ENCODE measurements at places on chromosomes 3 and 15.

GRCh38 chr15:61994216-61994615 is 66.0 kb downstream of the VPS13C start:
- DNase-seq: no peak

DNA sequence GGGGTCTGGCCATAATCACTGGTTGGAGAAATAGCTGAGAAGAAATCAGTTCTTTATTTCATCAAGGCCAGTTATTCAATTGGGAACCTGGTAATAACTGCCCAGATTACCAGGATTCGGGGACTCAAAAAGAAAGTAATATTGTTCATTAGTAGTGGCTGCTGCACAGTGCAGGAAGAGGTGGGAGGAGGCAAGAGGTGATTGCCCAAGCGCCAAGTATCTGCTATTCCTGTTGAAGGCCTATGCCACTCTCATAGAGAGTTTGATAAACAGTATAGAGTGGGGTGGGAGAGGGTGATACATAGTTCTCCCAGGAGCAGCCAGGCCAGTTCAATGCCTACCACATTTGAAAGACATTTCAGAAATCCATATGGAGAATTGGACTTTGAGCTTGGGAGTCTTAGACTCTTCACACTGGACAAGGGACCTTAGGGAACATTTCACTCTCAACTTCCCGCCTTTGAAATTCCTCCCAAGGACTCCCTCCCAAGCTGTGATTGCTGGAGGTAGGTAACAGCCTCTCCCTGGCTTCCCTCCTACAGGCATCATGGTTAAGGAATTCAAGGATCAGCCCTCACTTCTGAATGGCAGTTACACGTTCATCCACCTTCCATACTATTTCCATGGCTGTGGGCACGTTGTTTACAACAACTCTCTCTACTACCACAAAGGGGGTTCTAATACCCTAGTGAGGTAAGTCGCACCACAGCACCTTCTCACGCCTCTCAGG is 59.8 kb downstream of the GLDN start:
- DNase-seq: no peak

- no peak for DNase-seq
Measured at GRCh38 chr15:31046759-31047359, 54.7 kb downstream of the TRPM1 start.

- no peak for DNase-seq
Measured at GRCh38 chr3:9088441-9089353, 125.4 kb upstream of the RAD18 start.

- DNase-seq: no peak
Measured at GRCh38 chr3:56837196-56837955, 35.6 kb upstream of the ARHGEF3 start.

DNA sequence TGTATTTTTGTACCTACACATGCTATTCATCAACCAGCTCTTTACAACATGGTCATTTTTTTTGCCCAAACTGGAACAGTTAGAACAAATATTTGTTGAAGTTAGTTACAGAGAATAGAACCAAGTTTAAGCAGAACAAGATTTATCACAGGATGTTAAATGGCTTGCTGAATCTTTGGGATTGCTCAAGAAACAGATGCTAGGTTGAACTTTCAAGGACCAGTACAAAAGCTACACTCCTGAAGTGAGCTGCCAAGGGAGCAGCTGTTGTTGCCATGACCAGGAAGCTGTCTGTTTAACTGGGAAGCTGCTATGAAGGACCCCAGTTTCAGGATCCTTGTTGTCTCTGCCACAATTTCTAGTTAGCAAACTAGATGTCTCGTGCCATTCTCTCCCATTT is 53.7 kb downstream of the ZIC1 start:
- no peak for DNase-seq

Data from NCI-H345 (cell line).